ENCODE measurements at places on chromosomes 2 and 18.

DNA sequence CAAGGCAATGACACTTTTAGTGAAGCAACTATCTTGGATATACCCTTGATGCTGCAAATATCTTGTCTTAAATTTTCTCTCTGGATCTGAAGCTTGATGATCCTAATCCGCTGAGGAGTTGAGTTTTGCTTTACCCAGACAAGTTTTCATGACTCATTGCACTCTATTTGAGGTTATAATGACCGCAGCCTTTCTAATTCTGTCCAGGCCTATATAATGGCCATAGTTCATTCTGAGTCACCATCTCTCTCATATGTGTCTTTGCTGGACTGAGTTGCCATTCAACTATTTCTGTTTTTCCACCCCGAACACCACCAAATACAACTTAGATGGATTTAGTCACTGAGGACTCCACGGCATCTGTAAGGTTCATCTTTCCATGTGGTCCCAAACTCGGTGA, 802.1 kb upstream of the FAM98A start:
- no peak for DNase-seq

DNA sequence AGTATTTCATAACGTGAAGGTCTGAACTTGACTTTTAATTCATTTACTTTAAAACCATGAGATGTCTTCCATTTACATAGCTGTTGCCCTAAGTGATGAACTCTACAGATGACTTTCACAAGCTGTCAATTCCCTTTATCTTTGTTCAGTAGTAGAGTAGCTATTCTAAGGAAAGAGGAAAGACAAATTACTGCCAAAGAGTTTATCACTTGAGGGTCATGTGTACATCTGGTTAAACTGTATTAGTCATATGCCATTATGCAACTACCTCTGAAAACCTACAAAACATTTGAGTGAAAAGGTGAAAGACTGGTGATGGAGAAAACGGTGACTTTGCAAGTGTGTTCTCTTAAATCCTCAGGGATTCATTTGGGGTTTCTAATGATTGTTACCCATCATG, 763.9 kb downstream of the TMEM182 start:
- no peak for DNase-seq

GRCh38 chr2:199570934-199571333, 113.2 kb upstream of the SATB2 start:
- DNase-seq = no peak

GRCh38 chr2:153890576-153890975, 18.9 kb downstream of the GALNT13 start:
- DNase-seq = no peak

- DNase-seq = no peak
Observed at GRCh38 chr2:96648306-96648930, 5.9 kb downstream of the FER1L5 start.

- no peak for DNase-seq
Observed at GRCh38 chr2:10830641-10831399, 18.2 kb upstream of the PDIA6 start.

- DNase-seq = no peak
Observed at GRCh38 chr2:128501006-128501690, 182.5 kb upstream of the HS6ST1 start.

DNA sequence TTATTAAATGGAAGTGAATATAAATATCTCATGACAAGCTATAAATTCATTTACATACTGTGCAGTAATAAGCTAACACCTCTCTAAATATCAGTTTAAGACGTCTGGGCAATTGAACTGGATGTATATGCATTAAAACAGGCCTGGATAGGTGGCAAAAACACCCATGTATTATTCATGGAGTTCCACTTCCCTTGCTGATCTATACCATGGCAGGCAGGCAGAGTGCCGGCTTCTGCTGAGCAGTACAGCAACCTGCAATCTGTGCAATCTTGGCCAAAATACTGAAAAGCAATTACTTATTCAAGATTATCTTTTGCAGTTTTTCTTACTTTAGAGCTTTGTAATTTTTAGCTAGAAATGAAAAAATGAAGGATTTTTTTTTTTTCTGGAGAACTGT, 112.1 kb upstream of the PIEZO2 start:
- DNase-seq = no peak

DNA sequence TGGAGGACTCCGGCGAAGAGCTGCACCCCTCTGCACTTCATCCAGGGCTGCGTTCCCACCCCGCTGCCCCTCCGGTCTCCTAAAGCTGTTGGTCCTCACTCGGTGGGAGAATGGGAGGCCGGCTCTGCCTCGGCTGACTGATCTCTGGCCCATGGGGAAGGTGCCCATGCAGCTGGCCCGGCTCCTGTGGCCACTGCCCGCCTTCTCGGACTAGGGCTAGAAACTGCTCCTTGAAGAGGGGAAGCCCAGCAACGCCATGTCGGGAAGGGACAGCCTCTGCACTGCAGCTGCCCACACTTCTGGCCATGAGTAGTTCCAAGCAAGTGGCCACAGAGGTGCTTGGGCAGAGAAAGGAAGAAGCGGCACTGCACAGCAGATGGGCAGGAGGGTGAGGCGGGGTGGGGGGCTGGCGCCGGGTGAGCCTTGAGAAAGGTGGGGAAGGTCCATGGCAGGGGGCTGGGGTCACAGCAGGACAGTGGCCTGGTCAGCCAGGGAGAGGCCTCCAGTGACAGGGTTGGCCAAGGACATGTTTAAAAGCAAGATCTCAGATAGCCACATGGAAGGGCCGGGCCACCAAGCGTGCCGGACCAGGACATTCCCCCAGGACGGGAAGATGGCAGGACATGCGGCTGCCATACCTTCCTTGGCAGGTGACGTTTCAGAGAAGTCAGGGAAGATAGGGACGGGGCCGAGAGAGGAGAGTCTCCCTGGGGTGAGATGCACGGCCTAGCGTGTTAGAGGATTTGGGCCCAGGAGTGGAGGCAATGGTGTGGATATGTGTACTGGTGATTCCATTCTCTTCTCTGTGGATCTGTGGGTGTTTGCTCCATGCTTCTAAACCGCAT, 158.8 kb upstream of the HDAC4 start:
- no peak for DNase-seq
